Spleen (tissue), 13 donors: ENCODE measurements at places on chromosomes 3 and 15. TPM values are rescaled to one million over a fixed set of nuclear protein-coding genes. Genes with fewer than 3 reads are reported as not detected.

- DNase-seq = no peak
Measured at GRCh38 chr3:184218814-184219213, 10.6 kb upstream of the VWA5B2 start.

DNA sequence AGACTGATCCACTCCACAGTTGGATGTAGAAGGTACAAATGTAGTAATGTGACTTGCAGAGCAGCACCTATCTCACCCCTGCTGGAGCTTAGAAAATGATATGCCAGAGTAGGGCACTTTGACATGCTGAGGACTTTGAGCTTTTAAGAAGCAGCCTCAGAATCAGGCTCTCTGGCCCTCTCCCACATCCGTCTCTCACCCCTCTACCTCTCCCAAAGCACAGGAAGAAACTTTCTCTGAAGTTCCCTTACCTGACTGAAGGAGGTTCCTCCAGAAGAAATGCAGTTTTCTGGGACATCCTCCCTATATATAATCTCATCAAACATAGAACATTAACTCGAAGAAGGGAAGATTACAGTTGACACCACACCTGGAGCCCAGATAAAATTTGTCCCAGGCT lies 98.4 kb upstream of the PEX5L start:
- no peak for DNase-seq

- no peak for DNase-seq
Measured at GRCh38 chr3:30524357-30525040, 81.9 kb upstream of the TGFBR2 start.

- DNase-seq = no peak
Measured at GRCh38 chr15:70573121-70573850, 190.1 kb downstream of the UACA start.

- no peak for DNase-seq
Measured at GRCh38 chr3:56131974-56132590, 336.2 kb downstream of the ERC2 start.

DNA sequence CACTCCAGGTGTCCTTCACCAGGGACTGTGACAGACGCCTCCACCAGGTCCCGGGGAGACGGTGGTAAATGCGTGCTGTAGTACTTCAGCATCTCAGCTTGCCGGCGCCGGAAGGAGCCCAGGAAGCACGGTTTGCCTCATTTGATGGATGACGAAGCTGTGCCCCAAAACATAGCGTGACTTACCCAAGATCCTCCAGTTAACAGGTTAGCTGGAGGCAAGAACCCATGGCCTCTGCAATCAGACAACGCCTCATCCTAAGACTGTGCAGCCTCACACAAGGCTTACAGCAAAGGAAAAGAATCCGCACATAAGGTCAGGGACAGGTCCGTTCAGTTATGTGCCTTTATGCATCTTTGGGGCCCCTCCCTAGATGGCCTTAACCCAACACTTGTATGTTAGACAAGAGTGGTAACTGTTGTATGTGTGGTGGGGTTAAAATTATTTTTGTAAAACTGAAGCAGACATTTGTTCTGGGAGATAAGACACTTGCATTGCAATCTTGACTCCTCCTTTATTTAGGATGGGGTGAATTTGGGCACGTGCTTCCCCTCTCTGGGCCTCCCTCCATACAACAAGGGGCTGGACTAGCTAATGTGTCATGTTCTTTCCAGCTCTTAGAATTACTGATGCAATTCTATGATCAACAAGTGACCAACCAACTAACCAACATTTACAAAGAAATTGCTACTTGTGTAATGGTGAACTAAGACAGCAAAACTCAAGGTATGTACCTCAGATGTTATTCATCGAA lies 39.4 kb downstream of the VGLL4 start:
- DNase-seq = no peak

DNA sequence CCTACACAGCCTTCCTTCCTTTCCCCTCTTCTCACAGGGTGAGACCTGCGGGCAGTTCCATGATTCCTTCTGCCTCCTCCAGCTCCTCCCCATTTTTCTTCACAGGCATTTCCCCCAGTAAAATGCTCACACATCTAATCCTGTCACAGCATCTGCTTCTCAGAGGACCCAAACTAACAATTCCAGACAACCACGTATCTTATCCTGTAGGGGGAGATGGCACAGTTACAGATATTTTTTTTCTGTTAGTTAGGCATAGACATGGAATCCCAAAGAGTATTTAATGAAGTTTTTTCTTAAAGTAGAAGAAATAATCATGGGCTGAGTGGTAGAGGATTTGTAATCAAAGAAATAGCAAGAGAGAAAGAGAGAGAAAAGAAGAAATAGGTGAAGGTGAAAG lies 373.1 kb upstream of the ADAMTS9 start:
- DNase-seq = no peak

DNA sequence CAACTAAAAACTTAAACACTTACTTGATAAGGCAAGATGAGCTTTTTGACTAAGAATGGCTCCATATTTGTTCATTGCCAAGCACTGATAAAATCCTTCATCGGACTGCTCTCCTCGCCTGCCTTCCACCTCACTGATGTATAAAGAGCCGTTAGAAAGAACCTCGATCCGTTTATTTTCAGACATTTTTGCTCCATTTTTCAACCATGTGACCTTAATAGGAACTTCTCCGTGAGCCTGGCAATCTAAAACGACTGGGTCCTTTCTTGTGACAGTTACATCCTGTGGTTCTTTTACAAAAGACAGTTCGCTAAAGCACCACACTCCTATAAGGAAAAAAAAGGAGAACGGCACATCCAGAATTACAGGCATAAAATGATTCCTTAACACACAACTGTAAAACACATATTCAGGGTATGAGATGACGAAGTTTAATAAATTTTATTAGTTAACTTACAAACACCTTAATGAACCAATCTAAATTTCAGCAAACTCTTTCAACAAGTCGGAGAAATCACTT lies 2.5 kb downstream of the PRTG start:
- no peak for DNase-seq

- no peak for DNase-seq
Measured at GRCh38 chr3:24781454-24781853, 286.8 kb upstream of the THRB start.

DNA sequence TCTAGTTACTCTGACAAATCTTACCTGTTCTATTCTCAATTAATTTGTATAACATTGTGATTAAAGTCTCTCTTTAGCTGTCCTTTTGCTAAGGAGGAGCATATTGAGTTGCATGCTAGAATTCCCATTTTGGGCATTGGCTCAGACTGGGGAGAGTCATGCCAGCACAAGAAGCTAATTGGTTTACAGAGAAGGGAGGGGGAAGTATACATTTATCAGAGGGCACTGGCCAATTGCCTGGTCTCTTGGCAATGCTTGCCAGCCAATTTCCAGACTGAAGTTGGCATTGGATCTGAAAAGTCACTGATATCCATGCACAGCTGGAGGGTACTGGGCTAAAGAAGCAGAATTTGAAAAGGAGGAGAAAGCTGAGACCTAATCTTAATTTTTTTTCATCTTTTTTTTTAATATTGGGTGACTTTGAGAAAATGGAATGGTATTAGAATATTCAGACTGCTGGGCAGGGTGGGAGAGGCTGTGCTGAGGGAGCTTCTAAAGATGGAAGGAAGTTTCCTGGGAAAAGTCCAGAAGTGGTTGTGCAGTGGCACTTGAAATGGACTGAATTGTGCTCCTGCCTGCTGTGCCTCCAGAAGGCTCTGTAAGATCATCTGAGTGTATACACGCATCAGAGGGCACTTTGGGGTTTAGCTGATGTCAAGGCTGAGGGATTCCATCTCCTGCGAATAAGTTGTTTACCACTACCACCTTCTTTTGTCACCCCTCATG lies 365.2 kb upstream of the DPH6 start:
- no peak for DNase-seq

DNA sequence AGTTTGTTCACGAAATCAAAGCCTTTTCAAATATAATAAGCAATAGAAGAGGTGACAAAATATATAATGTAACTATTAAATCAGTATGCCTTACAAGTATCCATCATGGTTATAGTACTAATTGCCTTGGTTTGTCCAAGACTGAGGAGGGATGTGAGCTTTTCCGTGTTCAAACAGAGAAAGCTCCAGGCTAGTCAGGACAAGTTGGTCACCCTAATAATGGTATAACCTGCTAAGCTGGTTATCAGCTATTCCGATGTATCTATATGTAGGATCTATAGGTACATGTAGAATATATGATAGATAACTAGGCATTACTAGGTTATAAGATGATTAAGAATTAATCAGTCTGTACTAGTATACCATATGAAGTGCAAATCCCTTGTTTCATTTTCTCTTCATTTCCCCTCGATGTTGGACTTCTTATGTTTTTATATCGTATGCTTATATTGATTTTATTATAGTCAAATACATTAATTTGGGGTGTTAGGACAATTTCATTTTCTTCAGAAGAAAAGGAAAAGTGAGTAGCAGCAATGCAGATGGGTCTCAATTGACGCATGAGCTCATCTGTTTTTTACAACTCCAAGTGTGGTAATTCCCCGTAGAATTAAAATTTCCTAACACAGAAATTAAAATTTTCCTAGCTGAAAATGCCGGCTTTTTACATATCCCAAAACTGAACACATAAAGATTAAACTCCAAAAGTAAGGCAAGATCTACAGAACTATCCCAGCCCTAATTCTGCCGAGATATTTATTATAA lies 419.1 kb downstream of the TIGIT start:
- no peak for DNase-seq

DNA sequence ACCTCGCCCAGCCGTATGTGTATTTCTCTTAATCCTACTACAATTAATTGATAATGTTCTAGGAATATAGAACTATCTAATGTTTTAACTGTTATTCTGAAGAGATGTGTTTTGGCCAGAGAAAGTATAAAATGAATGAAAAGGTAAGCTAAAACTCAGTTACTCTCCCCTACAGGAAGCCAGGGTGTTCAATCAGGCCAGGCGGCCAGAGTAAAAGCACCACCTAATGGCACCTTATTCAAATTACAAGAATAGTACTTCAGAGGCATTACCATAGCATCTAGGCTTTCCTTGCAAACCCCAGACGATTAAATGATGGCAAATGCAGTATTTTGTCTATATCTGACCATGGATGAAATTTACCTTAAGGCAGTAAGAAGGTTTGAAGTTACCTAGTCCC lies 10.4 kb downstream of the SLC12A8 start:
- DNase-seq = no peak

GRCh38 chr3:43411429-43411828 lies 125.1 kb downstream of the SNRK start:
- DNase-seq = no peak

DNA sequence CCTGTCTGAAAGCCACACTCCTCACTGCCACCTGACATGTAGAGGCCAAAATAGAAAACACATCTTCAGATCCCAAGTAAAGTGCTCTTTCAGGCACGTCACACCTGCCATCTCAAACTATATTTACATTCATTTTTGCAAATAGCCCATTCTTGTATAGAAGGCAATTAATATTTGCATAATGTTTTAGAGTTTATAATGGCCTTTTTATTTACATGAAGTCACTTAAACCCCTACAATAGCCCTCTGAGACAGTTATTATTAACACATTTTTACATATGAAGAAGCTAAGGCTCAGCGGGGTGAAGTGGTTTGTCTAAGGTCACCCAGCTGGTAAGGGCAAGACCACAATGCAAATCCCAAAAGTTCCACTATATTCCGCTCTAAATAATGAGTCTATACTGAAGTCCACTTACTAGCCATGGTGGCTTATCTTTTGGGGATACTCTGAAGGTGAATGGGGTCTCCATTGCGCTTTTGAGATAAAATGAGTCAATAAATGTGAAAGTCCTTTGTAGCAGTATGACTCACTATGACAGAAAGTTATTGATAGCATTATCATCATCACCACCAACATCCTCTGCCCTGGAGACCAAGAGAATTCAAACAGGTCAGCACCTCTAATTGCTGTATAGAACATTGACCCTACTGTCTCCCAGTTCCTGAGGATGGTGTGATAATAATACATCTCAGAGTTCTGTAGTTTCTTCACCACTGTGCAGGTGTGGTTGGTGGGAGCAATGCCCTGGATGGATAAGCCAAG lies 155.9 kb upstream of the BCL6 start:
- no peak for DNase-seq

GRCh38 chr3:14633417-14633816 lies 18.1 kb upstream of the CCDC174 start:
- DNase-seq = no peak

GRCh38 chr3:65348398-65348995 lies 660.7 kb upstream of the ADAMTS9 start:
- DNase-seq = no peak

DNA sequence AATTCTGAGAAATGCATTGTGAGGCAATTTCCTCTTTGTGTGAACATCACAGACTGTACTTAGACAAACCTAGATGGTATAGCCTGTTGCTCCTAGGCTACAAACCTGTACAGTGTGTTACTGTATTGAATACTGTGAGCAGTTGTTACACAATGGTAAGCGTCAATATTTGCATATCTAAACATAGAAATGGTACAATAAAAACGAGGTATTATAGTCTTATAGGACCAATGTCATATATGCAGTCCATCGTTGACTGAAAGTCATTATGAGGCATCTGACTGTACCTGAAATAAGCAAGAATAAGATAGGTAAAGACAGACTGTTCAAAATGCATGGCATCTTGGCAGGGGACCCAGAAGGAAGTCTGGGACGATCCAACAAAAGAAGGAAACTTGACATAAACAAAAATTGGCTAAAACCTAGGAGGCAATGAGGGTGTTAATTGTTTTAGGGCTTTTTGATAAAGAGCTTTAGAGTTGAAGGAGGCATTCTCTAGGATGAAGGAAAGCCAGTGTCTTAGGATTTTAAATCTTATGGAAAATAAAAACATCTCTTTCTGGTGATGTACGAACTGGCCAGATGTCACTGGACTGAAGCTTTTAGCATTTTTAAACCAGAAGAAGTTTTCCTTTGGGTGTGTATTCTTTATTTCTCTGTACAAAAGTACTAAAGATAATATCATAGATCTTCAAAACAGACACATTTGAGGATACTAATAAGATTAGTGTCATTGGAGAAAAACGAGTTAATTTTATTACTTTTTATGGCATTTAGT lies 9.2 kb upstream of the SPRED1 start:
- DNase-seq = no peak

DNA sequence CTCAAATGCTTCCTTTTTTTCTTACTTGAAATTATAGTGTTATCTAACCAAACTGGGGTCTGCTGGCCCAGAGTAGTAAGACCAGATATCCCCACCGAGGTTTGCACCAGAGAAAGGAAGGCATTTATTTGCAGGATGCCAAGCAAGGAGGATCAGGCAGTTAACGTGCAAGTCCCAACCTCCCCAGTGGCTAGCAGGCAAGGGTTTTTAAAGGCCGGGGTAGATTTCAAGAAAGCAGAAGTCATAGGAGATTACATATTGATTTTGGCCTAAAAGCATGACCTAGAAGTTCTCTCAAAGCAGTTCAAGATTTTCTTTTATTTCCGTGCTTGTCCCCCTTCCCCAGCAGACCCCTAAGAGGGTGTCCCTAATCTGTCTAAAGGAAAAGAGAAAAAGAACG lies 32.8 kb upstream of the STRIT1 start:
- DNase-seq = no peak

- DNase-seq = no peak
Measured at GRCh38 chr15:29465196-29465595, 195.6 kb upstream of the NSMCE3 start.

NDUFB4 gene
- polyA plus RNA-seq = 158 TPM

TMEM40 gene
- polyA plus RNA-seq = 1.6 TPM

CCDC191 gene
- 4.2 TPM for polyA plus RNA-seq

SNTN gene
- not detected for polyA plus RNA-seq

MORC1 gene
- polyA plus RNA-seq = not detected

ADGRG7 gene
- not detected for polyA plus RNA-seq

ANKRD63 gene
- not detected for polyA plus RNA-seq

CACNA2D2 gene
- polyA plus RNA-seq = 0.64 TPM
